Stimulated activated CD4-positive, alpha-beta T cell treated with anti-CD3 and anti-CD28 coated beads, Interleukin-15, amount 100 ng/mL, for 1 hour (primary cell): ENCODE measurements at places on chromosomes 7 and 10.

DNA sequence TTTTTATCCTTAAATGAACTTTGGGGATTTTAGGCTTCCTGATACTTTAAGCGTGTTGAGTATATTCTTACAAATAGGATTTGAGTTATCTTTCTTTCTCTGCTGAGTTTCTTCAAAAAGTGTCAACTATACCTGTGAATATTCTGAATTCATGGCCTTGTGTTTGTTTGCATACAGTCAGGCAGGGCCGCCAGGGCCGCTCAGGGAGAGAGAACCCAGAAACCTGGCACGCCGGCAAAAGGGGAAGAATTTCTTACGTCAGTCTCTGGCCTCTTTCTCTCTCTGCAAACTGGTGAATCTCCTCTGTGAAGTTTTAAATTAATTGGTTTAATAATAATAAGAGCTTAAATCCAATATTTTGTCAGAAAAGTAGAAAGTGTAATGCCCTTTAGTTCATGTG lies 29.3 kb upstream of the BNIP3 start:
- DNase-seq, result no peak

DNA sequence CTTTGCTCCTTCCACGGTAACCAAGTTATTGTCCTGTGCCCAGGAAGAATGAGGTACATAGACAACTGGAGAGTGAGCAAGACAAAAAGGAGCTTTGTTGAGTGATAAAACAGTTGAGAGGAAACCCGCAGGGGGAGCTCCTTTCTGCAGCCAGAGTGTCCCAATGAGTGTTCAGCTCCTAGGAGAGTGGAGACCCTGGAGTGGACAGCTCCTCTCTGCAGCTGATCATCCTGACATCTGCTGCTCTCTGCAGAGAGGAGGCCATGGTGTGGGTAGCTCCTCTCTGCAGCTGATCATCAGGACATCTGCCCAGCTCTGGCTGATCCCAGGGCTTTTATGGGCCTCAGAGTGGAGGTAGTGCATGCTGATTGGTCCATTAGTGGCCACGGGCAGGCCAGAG lies 53.4 kb upstream of the PCDH15 start:
- no peak for DNase-seq

- DNase-seq, result no peak
These were observed 93.1 kb upstream of the EFCAB10 start for GRCh38 chr7:105674200-105674920.

DNA sequence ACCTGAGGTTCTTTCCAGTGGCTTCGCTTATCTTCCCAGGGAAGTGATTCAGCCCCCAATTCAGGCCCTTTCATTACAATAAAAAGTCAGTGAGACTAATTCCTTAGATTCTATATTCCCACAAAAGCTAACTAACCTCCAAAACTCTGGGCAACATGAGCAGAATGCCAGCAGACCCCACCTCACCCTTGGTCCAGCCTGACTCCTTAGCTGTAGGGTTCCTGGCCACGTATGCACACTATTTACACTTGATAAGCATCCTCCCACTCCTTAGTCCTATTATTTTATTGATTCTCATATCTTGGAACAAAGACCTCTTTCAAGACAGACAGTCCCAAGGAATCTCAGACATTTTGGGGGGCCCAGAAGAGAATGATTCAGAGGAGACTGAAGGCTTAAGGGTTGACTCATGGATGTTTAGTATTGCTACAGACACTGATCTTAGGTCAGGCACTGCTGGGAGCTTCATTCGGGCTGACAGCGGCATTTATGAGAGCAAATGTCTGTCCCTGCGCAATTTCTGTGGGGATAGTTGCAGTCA lies 162.6 kb upstream of the GDF10 start:
- DNase-seq, result no peak

GRCh38 chr10:115860182-115861107 lies 412.6 kb downstream of the GFRA1 start:
- DNase-seq, result no peak

GRCh38 chr10:26792758-26793495 lies 67.8 kb downstream of the ABI1 start:
- no peak for DNase-seq
